ENCODE measurements at places on chromosomes 16 and 17. TPM values are rescaled to one million over a fixed set of nuclear protein-coding genes. Genes with fewer than 3 reads are reported as not detected.

The IRF8 gene
- 5.8 TPM for polyA plus RNA-seq

DNA sequence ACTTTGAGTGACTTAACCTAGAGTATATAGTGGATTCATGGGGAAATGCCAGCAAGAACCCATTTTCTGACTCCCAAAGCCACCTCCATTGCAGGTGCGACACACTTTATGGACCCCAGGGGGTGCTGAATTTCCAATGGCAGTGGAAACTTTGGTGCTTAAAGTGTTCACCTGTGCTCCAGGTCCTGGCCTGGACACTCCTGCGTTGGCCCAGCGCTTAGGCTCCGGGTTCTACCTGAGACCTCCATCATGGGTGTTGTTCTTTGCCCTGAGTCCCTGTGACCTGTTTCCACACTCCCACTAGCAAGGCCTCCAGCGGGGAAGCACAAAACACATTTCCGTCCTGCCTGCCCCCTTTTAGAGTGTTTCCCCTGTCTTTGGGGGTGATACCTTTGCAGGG lies 3.0 kb downstream of the CCNF start:
- DNase-seq = no peak

DNA sequence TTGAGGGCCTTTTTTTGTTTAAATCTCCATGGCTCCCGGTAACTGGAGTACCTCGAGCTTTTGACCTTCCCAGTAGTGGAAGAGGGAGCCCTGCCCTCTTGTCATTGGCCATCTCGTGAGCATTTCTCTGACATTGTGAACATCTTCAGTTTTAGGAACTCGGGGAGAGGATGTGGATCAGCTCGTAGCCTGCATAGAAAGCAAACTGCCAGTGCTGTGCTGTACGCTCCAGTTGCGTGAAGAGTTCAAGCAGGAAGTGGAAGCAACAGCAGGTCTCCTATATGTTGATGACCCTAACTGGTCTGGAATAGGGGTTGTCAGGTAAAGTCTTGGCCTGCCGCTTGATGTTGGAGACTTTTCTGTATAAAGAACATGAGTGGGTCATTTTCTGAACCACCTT lies 24.3 kb downstream of the NTAN1 start:
- DNase-seq = no peak

DNA sequence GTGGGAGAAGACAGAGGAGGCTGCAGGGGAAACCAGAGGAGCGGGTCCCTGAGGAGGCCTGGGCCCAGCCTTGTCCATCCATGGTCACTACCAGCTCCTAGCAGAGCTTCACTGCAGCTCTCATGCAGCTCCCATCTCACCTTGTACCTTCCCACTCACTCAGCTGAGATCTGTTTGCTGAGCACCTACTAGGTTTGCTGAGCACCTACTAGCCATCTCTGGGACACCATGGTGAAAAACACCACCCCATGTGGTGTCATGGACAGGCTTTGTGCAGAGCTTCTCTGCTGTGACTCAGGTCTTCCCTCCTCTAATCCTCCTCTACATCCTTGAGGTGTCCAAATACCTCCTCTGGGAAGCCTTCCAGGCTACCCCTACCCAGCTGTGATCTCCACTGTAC lies 58.6 kb downstream of the ENGASE start:
- no peak for DNase-seq

DNA sequence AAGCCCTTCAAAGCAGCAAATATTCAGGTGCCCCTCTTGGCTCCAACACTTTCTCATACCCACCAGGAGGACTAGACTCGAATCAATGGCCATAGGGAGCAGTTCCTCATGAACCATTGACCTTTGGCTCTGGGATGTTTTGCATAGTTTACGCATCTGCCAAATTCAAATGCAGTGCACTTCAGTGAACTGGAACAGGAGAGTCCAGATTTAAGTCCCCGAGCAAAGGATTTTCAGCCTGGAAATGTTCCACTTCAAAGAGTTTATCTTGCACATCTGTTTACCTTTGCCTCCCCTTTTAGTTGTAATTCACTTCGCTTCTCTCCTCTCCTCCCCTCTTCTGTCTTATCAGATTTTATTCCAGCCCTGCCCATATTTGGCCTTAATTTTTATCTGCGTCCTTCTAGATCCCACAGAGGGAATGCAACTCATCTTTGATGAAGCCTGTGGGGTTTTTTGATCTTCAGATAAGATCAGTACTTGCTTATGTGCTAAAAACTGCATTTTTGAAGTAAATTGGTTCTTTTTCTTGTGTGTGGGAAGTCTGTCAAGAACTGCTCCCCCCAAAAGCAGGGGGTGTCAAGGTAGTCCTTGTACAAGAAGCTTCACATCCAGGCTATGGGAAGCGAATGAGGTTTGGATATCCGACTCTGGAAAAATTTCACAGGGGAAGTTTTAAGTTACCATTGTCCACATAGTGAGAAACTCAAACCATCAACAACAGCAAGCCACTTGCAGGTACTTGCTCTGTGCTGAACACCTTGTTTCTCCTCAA lies 281.6 kb downstream of the RBFOX1 start:
- no peak for DNase-seq

The VTN gene
- not detected for polyA plus RNA-seq

The PRKCB gene
- polyA plus RNA-seq = 107 TPM

DNA sequence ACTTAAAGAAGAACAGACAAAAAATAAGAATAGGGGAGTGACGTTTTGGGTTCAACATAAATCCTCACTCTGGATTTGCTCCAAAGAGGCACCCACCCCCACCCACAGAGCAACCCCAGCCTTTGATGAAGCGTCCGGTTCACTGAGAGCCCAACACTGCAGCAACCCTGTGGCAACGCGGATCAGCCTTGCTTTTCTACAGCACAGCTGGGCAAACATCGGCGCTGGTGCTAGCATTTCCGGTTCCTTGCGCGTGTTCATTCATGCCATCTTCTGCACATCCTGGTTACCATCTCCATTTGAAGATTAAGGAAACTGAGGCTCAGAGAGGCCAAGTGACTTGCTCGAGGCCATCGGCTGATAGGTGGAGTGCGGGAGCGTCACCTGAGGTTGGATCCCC lies 8.7 kb upstream of the GINS2 start:
- DNase-seq = no peak

The ST6GALNAC2 gene
- polyA plus RNA-seq = not detected

The KRT33A gene
- not detected for polyA plus RNA-seq

The RAD51D gene
- 6.5 TPM for polyA plus RNA-seq

GRCh38 chr17:66755101-66755943 lies 79.6 kb upstream of the CACNG5 start:
- DNase-seq = no peak

The PPP1R9B gene
- 0.29 TPM for polyA plus RNA-seq

The C1QTNF8 gene
- polyA plus RNA-seq = not detected

GRCh38 chr17:79936050-79936449 lies 96.8 kb upstream of the CBX4 start:
- no peak for DNase-seq

The LLGL2 gene
- 15.0 TPM for polyA plus RNA-seq

- no peak for DNase-seq
These were observed 267.8 kb downstream of the PMP22 start for GRCh38 chr17:14997290-14997689.

The NARF gene
- 127 TPM for polyA plus RNA-seq

DNA sequence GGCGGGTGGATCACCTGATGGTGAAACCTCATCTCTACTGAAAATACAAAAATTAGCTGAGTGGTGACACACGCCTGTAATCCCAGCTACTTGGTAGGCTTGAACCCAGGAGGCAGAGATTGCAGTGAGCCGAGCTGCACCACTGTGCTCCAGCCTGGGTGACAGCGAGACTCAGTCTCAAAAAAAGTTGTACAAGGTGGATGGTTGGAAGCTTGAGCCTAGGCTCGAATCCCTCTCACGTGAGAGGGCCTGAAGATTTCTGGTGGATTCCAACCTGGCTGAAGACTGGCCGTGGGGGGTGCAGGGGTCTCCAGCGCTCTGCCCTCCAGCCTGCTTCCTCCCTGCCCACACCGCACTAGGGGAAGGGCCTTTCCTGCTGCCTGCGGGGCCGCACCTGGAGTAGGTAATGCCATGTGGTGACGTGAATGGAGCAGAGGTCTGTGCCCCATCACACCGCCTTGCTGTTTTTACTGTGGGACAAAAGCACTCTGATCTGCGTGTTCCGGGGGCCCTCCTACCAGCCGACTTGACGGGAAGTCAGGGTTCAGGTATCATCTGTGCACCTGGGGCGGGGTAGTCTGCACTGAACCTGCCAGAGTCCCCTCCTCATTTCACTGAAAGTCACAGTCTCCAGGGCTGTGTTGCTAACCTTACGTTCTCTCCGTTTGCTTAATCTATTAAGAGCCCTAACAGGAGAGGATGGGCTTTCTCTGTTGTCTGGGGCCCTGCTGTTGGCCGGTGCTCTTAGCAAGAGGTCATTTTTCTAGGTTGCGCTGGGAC lies 4.2 kb downstream of the RPL13 start:
- no peak for DNase-seq

The CRYM gene
- polyA plus RNA-seq = not detected

The TAF1C gene
- polyA plus RNA-seq = 8.3 TPM

DNA sequence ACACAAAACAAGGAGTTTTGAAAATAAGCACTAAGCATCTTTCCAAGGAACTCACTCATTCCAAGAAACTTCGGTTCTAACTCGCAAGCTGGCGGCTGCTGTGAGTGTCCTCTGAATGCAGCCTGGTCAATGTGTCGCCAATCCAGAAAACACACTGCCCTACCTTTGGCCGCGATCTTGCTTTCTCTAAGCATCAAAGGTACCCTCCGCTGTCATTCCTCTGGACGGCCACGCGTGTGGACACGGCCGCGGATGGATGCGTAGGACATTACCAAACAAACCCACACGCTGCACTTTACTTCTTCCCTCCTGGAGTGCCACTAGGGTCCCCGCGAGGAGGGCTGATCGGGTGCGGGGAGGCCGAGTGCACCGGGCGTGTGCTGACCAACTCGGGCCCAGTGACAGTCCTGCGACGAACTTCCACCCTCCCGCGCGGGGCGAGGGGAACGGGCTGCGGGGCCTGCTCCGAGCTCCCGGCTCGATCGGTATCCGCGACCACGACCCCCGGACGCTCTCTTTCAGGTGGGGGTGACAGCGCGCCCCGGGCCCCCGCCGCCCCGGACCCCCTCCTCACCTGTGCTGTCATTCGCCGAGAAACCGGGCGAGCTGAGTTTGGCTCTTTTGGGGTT lies 1.1 kb downstream of the CREBBP start:
- DNase-seq = no peak

The CLEC3A gene
- polyA plus RNA-seq = not detected

DNA sequence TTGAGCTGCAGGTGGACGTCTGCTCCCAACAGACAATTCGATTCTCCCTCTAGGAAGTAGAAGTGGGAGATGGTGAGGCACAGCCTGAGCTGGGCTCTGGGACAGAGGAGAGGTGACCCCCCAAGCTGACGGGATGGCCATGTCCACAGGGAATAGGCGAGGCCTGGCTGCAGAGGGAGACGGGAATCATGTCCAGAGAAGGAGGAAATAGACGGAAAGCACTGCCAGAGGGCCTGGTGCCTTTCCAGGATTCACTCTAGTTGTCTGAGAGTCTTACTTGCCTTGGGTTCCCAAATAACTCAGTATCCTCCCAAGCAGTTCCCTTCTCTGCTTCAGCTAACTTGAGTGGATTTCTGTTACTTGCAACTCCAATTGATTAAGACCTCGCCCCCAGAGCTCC lies 4.3 kb upstream of the CRISPLD2 start:
- DNase-seq = no peak

DNA sequence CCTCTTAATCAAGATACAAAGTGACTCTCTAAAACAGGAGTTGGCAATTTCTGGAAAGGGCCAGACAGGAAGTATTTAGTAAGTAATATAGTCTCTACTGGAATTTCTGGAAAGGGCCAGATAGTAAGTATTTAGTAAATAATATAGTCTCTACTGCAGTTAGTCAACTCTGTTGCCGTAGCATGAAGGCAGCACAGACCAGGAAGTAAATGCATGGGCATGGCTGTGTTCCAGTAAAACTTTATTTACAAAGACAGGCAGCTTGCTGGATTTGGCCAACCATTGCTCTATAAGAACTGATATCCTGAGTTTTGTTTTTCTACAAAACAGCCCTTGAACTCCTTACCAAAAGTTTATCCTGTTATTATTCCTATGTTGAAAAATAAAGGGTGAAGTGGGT lies 16.9 kb downstream of the LDAF1 start:
- no peak for DNase-seq

GRCh38 chr17:75010683-75011400 lies 1.6 kb upstream of the MRPL58 start:
- DNase-seq = no peak

DNA sequence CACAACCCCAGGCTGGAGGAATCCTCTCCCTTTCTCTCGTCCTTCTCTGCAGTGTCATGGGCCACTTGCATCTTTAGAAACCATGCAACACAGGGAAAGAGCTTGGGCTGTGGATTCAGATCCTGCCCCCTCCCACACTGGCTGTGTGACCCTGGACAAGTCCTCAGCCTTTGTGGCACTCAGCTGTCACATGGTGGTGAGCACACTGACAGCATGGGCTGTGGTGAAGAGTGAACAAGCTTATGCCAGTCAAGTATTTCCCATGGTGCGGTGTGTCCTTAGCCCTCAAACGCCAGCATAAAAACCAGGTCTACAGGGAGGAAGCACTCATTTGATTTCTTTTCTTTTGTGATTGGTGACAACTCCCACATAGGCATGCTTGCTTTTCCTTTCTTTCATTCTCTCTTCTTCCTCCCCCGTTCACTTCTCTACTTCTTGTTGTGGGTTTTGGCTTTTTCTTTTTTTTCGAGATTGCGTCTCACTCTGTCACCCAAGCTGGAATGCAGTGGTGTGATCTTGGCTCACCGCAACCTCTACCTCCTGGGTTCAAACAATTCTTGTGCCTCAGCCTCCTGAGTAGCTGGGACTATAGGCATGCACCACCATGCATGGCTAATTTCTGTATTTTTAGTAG lies 314.2 kb downstream of the CPPED1 start:
- DNase-seq = peak; percentile 14

DNA sequence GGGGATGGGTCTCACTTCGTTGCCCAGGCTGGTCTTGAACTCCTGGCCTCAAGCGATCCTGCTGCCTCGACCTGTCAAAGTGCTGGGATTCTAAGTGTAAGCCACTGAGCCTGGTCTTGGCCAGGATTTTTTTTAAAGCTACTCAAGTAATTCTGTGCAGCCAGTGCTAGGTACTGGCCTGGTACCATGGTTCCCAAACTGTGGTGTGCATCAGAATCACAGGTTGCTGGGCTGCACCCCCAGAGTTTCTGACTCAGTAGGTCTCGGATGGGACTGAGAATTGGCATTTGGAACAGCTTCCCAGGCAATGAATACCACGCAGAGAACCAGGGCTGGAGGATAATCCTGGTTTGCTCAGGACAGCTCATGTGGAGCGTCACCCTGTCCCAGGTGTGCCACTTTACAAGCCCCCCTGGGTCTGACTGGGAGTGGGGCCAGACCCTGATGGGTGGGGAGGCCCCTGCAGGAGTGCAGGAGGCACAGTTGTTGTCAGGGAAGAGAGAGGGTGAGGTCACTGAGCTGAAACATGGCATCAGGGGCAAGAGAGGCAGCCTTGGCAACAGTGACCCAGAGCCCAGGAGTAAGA lies 10.7 kb upstream of the MRPS23 start:
- DNase-seq = no peak

GRCh38 chr16:14496786-14497185 lies 133.3 kb downstream of the PARN start:
- DNase-seq = no peak

The CCL23 gene
- not detected for polyA plus RNA-seq
